ENCODE measurements at places on chromosomes 5 and 9.

GRCh38 chr5:151892393-151892792 is 32.3 kb downstream of the GLRA1 start:
- no peak for ATAC-seq

DNA sequence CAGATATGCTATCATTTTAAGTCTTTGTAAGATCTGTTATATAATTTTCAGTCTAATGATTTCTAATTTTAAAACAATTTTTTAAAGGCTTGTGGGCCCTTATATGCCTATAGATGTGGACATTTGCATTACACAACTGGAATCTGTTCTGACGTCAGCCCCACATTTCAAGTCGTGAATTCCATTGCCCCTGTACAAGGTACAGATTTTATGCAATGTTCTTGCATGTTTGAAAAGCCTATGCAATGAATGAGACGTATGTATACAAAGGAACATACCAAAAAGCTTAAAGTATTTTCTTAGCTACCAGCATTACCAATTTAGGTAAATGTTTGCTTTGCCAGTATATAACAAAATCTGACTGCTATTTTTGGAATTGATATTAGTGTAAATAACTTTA is 77.2 kb downstream of the ITGA1 start:
- no peak for ATAC-seq

GRCh38 chr9:124327491-124327890 is 69.7 kb downstream of the NEK6 start:
- no peak for ATAC-seq

GRCh38 chr9:36263683-36264082 is 5.4 kb upstream of the GNE start:
- ATAC-seq = no peak

DNA sequence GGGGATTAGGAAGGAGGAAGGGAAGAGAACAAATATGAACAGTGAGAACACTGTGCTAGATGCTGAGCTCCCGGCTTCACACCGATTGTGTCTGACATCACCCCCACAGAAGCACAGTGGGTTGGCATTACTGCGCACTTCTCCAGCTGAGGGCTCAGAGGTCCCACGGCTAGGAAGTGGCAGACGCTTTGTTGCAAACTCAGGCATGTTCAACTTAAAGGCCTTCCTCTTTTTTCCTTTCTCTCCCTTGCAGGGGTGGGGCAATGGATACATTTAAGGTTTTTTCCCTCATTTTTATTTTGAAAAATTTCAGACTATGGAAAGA is 15.5 kb upstream of the SHB start:
- ATAC-seq = no peak

- ATAC-seq = peak; percentile 98
Measured at GRCh38 chr5:45521067-45521466, 175.1 kb downstream of the HCN1 start.

GRCh38 chr9:128540634-128541360 is 11.6 kb upstream of the SPTAN1 start:
- ATAC-seq = no peak

DNA sequence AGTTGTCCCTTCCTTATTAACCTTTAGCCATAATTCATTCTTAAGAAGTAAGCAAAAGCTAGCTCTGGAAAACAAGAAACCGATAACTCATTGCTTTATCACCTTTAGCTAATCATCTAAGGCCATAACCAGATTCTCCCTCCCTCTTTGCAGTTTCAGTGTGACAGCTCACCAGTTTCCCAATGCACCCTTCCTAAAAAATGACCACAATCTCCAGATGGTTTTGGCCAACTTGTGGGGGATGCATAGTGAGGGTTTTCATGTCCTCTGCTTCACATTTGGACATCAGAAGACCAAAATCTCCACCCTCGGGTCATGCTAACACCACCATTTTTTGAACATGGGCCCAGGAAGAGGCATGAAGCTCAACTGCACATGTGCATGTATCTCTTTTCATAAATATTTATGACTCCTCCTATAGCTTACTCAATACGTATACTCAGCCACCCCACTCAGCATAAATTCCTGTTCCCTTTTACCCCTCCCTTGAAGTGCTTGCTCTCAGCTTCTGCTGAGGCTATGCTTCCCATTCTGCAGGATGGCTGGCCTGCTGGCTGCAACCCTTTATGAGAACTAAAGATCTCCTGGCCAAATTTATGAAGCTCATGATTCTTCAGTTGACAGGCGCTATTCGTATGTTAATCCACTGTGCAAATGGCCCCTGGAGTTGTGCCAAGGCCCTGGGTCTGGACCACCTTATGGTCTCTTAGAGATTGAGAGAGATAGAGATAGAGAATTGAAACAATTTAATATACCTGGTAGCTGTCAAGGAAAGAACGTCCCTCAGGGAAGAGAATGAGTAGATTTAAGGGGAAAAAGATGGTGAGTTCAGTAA is 14.8 kb downstream of the PPP3R2 start:
- ATAC-seq = no peak

DNA sequence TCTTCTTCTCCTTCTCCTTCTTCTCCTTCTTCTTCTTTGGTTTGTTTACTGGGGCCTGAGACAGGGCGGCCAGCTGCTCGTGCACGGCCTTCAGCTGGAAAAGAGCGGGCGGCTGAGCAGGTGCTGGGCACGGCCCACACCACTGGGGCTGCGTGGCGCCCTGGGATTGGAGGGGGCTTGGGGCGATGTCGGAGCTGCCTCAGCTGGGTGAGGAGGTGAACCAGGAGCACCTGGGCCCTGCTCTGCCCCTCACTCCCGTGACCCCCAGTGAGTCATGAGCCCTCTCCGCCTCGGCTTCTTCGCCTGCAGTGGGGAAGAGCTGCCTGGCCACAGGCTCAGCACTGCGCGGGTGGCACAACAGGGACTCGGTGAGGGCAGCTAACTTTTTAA is 14.9 kb downstream of the BRD3OS start:
- ATAC-seq = no peak

GRCh38 chr9:128669786-128670185 is 13.1 kb upstream of the DYNC2I2 start:
- ATAC-seq = no peak

DNA sequence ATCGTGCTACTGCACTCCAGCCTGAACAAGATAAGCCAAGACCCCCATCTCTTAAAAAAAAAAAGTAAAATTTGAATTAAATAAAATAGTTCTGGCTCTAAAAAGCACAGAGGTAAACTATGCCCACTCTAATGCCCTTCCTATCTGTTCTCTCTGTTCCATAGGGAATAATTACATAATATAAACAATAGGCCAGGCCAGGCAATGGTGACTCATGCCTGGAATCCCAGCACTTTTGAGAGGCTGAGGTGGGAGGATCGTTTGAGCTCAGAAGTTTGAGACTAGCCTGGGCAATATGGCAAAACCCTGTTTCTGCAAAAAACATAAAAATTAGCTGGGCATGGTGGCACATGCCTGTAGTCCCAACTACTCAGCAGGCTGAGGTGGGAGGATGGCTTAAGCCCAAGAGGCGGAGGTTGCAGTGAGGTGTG is 47.4 kb downstream of the MYO10 start:
- ATAC-seq = peak; percentile 70
